ENCODE measurements at places on chromosomes 11 and 22.

- no peak for DNase-seq
Measured at GRCh38 chr11:47057365-47057764, 119.3 kb downstream of the ARFGAP2 start.

DNA sequence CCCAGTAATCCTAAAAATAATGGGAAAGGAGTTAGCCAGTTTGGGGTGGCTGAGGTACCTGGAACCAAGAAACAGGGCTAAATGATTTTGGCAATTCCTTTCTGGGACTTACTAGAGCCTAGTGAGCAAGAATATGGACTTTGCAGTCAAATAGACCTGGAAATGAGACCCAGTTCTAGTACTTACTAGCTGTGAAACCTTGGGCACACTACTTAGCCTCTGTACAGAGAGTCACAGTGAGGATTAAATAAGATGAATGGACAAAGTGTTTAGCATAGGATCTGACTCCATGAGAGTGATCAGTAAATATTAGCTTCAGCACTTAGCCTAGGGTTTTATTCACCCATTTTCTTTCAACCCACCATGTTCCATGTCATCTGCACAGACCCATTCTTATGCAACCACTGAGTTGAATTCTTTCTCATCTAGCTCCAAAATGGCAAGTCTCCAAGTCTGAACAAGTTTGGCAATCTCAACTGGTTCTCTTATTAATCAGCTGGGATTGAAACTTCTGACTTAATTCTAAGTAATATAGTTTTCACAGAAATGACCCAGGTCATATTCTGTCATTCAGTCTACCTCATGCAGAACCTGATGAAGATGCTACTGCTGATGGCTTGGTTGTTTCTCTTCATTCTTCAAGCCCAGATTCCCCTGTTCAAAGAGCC lies 15.0 kb upstream of the SORL1 start:
- no peak for DNase-seq

- DNase-seq: no peak
Measured at GRCh38 chr11:27002838-27003237, 8.9 kb downstream of the FIBIN start.

DNA sequence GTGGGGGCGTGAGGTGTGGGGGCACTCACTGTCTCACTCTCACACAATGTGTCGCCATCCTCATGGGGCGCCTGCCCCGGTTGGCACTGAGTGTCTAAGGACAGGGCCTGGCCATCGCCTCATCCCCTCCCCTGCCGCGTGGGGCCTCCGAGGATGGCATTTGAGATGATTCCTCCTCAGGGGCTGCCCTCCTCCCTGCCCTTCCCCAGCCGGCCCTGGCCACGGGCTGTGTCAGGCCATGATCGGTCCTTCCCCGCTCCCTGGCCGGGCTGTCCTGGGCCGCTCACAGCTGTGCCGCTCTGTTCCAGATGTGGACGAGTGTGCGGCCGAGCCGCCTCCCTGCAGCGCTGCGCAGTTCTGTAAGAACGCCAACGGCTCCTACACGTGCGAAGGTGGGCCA lies 4.5 kb downstream of the CRELD2 start:
- no peak for DNase-seq

DNA sequence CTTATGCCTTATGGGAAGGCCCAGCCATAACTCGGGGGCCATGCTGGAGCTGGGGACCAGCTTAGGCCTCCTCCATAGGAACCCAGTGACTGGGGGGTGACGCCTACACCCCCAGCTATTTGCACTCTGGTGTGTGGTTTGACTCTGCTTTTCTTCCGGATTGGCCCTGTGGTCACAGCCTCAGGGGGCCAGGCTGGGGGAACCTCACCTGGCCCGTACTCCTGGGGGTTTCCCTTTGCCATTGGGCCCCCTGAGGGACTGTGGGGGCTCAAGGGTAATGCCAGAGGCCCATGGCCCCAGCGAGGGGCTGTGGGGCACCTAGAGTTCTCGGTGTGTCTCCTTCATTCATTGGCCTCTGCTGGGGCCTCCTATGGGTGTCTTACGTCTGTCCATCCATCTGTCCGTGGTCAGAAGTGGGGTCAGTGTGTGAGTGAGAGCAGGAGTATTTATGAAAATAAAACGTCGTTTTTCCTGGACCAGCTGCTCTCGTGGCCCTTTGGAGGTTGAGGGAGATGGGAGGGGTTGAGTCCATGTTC lies 6.3 kb upstream of the SH3BP1 start:
- DNase-seq: no peak

DNA sequence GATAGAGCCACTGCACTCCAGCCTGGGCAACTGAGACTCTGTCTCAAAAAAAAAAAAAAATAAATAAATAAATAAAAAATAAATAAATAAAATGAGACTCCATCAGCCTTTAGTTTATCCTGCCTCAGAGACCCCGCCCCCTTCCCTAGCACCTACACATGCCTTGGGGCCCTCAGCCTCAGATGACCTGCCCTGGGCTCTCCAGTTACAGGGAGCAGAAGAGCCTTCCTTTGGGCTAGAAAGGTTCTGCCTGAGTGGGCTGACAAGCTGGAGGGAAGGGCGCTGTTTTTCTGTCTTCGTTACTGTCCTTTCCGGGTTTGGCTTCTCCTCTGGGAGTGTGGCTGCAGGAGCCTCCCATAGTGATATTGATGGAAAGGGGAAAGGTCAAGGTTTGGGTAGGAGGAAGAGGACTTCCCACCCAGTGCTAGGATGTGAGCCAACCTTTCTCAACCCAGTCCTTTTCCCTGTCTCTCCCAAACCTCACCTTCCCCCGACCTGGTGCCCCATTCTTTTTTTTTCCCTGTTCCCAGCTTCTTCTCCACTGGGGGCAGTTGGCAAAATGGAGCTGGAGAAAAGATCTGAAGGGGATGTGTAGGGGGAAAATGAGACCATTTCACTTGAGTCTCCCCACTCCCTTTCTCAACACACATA lies 1.5 kb upstream of the SF3B2 start:
- DNase-seq: no peak

GRCh38 chr11:59862252-59862651 lies 4.0 kb downstream of the TCN1 start:
- no peak for DNase-seq

DNA sequence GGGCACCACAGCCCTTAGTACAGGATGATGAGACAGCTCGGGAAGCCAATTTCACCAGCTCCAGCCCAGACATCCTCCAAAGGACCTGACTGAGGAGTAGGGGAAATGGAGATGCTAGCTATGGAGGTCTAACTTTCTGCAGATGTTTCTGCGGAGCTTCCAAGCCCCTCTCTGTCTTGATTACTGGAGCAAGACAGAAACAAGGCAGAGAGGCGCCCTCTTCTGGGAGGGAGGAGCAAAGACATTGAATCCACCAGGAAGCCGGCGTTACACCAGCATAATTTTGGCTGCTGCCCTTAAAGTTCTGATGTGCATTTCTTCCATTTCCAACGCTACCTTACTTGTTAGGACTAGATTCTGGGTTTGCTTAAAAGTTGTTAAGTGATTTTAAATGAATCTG lies 107.3 kb upstream of the HSD17B12 start:
- no peak for DNase-seq

DNA sequence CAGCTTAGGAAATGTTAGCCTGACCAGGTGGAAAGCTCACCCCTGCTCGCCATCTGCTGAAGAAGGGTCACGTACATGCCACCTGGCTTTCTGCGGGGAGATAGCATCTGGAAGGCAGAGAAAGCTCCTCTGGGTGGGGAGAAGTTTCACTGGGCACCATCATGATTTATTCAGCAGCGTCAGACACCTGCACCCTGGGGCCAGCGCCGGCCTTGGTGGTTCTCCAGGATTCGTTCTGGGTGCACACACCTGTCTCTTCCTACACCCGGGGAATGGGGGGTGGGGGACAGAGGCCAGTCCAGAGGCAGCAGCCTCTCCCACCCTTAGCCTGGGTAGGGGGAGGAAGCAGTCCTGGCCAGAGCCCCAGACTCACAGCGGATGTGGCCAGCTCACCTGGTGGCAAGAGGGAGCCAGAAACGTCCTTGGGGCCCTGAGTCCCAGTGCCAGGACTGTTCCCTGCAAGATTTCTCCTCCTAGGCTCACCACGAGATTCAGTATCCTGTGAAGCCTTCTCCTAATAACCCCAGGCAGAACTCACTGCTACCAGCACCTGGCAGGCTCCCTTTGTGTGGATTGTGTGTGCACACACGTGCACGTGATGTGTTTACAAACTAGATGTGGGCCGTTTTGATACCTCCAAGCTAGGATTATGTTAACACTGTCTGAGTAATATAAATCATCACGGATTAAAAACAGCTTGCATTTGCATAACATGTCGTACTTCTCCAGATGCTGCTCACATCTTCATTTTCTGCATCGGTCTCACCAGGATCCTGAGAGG lies 17.3 kb upstream of the RASD2 start:
- no peak for DNase-seq

GRCh38 chr11:66881927-66882452 lies 25.1 kb downstream of the LRFN4 start:
- DNase-seq: no peak

- DNase-seq: no peak
Measured at GRCh38 chr11:47335733-47336132, 16.8 kb downstream of the MYBPC3 start.

- no peak for DNase-seq
Measured at GRCh38 chr22:45552580-45553350, 50.1 kb downstream of the FBLN1 start.

- no peak for DNase-seq
Measured at GRCh38 chr11:94738746-94739145, 29.4 kb upstream of the AMOTL1 start.

- DNase-seq: no peak
Measured at GRCh38 chr11:120126620-120127019, 11.3 kb downstream of the TRIM29 start.

GRCh38 chr22:36386900-36387708 lies 663 bp downstream of the MYH9 start:
- DNase-seq: no peak

- no peak for DNase-seq
Measured at GRCh38 chr22:43228330-43228729, 41.4 kb upstream of the TTLL12 start.

DNA sequence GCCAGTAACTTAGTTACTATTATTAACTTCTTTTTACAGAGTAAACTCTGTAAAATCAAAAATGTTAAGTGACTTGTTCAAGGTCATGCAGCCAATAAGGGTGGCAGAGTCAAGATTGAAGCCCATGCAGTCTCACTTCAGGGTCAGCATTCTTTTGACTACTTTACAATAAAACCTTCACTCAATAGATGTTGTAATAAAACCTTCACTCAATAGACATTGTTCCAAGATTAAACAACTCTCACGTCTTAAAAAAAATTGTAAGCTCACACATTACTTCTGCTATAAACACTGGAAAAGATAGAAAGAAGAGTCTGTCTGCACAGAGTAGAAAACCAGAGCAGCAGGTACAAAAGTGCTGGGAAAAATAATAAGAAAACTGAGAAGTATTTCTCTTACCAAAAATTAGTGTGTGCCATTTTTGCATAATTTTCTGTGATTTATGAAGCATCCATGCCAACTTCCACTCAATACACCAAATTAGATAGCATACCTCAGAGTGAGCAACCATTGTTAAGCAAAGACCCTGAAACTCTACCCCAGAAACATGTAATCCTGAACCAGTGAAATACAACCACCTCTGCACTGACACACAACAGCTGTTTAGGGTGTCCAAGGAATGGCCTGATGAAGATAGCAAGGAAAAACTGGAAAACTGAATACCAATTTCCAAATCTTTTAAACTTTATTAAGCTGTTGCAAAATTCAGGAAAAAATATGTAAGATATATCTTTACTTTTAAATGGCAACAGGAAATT lies 4.9 kb upstream of the SOX6 start:
- no peak for DNase-seq

DNA sequence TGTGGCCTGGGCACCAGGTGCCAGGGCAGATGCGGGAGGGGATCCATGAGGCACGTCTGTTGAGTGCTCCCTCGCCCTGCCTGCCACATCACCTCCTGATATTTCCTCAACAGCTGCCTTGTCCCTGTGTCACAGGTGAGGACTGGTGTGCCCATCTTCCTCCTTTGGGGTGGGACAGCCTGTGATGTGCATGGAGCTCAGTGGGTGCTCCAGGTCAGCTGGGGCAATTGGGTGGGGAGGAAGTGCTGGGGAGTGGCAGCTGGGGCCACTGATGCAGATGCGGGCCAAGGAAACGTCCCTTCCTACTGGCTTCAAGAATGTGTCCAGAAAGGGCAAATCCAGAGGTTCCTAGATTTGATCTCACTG lies 83.6 kb downstream of the MORC2 start:
- DNase-seq: no peak

- no peak for DNase-seq
Measured at GRCh38 chr11:101277036-101277435, 147.4 kb upstream of the PGR start.

DNA sequence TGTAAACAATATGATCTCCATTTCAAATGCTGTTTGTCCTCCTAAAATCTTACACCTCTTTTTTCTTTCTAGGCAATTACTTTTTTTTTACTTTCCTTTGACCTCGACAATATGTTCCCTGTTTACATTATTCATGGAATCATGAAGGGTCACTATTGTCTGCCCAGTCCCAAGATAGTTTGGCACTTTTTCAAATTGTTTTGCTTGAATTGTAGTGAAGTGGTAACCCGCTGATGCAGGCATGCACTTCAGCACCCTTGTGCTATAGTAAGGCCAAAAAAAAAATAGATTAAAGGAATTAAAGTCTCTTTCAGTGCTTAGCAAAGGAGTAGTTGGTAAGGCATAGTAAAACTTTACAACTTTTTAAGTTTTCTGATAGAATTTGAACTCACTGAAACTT lies 90.9 kb downstream of the PAX6 start:
- DNase-seq: no peak

- DNase-seq: no peak
Measured at GRCh38 chr11:63911876-63912275, 5.1 kb downstream of the RCOR2 start.

- DNase-seq: no peak
Measured at GRCh38 chr22:19718456-19719049, 4.2 kb downstream of the SEPTIN5 start.

DNA sequence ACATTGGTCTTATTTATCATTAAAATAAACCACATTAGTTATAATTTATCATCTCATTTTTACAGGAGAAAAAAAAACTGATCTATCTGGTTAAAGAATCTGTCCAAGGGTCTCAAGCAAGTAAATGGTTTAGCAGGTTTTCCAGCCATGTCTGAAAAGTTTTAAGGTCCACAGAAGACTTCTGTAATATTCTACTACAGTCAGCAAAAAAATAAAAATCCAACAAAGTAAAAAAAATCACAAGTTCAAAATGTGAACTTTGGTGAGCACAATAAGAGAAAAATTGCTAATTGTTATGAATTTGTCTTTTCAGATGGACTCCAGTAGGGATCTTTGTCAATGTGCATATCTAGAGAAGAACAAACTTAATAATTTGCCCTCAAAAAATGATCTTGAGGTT lies 1.3 kb downstream of the OR52E4 start:
- no peak for DNase-seq

- peak; percentile 7 for DNase-seq
Measured at GRCh38 chr22:38657045-38657909, 839 bp downstream of the CBY1 start.

Measured in stimulated activated CD8-positive, alpha-beta memory T cell treated with anti-CD3 and anti-CD28 coated beads, Interleukin-7, amount 100 ng/mL, for 24 hours (primary cell).